ENCODE measurements at places on chromosomes 4 and X. TPM values are rescaled to one million over a fixed set of nuclear protein-coding genes. Genes with fewer than 3 reads are reported as not detected.

DNA sequence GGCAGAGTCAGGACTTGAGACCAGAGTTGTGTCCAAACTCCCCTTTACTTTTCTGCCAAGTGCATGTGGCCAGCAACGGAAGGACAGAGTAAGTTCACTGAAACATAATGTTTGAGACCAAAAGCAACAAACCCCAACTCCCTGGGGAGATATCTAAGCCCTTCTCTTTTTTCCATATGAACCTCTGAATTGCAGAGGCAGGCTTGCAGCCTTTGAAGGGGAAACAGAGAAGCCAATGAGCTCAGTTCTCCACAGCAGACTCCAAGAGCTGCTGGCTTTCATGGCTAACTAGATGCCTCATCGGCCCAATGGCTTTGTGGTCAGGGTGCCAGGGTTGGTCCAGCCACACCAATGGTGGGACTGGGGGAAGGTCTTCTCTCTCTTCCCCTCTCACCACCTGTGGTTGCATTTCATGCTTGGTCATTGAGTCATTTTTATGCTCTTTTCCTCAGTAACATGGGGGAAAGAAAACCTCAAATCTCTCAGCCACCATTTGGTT lies 34.0 kb downstream of the STARD8 start:
- H3K27me3 ChIP-seq = peaks cover under 1% of the 10 kb centered on the region
- no peaks in the 10 kb centered on the region for H3K36me3 ChIP-seq
- H3K27ac ChIP-seq = no peak overlapping the region
- H3K4me1 ChIP-seq = peaks cover 7% of the 10 kb centered on the region

GPC4 gene
- total RNA-seq = not detected

MAGED4 gene
- 1.4 TPM for total RNA-seq

DNA sequence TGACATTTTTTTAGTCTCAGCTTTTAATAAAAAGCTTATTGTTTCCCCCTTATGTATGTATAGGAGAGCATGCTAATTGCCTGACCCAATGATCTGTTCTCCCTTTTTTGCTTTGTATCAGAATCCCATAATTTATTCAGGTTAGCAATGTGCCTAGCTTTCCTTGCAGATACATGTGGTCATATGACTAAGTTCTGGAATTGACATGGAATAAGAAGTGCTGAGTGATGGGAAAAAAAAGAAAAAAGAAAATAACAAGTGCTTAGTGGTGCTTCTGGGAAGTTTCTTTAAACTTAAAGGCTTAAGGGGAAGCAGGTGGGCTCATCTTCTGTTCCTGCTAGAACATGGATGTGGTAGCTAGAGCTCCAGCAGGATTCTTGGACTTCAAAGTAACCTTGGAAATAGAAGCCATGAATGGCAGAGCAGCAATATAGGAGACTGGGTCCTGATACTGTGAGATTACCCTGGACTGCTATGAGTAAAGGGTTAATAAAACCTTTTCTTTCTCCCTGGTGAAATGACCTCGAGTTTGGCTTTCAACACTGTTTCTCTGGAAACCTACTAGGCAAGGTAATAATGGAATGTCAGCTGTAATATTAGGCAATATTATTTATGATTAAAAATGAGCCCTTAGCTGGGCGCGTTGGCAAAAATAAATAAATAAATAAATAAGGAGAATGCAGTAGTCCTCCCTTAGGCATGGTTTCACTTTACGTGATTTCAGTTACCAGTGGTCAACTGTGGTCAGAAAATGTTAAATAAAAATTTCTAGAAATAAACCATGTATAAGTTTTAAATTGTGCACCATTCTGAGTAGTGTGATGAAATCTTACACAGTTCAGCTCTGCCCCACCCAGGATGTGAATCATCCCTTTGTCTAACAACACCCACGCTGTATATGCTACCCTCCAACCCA lies 16.7 kb upstream of the RBM41 start:
- DNase-seq = no peak
- peak overlapping the region; percentile 4 for H3K4me3 ChIP-seq
- H3K27ac ChIP-seq = no peak overlapping the region
- no peaks in the 10 kb centered on the region for H3K27me3 ChIP-seq
- peaks cover 5% of the 10 kb centered on the region for H3K36me3 ChIP-seq

HEPH gene
- not detected for total RNA-seq

SPP1 gene
- 24.0 TPM for total RNA-seq

RIPPLY1 gene
- total RNA-seq = not detected

AFM gene
- total RNA-seq = not detected

PAGE5 gene
- total RNA-seq = 0.85 TPM
